ENCODE measurements at places on chromosomes 1 and 21.
A peak's percentile ranks its signal among the peaks of the same experiment; 100 is the strongest.

- peak; percentile 52 for DNase-seq
These were observed 54.8 kb upstream of the SOD1 start for GRCh38 chr21:31604591-31605190.

GRCh38 chr21:39363607-39364555, 15.0 kb upstream of the HMGN1 start:
- no peak for DNase-seq

DNA sequence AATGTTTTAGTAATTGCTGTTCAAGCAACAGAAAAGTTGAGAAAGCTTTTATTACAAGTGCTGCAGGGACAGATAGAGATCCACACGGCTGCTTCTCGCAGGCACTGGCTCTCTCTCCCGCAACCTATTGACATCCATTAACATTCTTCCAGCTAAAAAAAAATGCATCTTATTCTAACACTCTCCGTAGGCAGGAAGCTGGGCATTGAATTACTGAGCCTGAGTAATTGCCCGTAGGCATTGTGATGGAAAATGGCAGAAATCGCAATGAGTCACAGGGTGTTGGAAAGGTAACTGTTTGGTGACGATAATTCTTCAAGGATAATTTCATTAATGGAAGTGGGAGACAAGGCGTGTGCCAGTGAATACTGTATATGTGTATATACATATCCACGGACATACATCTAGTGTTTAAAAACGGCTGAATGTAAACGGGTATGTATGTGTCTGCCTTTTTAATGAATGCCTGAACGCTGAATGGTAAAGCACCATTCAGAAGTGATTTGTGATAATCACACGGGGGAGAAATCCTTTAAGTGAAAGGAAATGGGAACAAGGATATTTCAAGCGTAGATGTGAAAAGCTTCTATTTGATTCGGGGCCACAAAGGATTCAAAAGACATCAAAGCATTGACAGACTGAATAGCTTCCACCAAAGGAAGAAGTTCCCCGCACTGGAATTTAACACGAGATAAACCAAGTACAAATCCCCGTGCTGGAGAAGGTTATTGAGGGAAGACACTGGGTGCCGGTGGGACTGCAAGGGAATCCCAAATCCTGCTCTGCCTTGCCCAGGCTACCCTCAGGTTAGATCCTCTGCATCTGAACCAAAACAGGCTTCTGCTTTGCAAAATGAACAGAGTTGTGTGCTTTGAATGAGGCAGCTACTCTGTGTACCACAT, 567.2 kb downstream of the NPHP4 start:
- DNase-seq: no peak

GRCh38 chr1:15876357-15877055, 29.0 kb downstream of the SPEN start:
- DNase-seq: peak; percentile 33

- no peak for DNase-seq
These were observed 9.4 kb upstream of the NEK2 start for GRCh38 chr1:211684791-211685190.

DNA sequence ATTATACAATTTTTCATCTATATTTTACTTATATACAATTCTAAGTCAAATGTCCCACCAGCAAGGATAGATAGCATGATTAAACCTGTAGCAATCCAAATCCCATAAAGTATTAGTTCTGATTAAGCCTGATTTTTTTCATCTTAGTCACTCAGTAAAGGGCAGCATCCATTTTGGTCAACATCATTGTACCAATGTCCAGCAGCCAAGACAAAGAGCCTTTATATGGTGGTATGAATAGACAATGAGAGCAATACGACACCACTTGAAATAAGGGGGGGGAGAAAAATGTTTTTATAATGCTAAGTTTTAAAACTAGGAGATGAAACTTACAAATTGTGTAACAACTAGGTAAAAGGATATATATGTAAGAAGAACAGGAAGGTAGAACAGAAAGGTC, 7.4 kb downstream of the ZNF644 start:
- no peak for DNase-seq

DNA sequence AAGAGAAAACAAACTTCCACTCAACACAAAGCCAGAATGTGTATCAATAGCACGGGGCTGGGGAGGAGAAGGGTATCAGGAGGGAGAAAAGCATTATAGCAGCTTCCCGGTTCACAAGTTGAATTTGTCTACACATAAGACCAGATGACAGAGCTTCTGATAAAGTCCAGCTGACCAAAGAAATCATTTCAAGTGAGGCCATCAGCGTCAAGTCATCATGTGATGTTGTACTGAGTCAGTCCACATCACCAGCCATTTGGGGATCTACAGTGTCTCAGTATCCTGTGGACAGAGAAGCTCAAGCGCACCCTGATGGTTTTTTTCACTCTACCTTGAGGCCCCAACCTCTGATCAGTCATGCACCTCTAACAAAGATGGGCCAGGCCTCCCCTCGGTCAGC, 33.0 kb downstream of the SETD4 start:
- no peak for DNase-seq

GRCh38 chr21:45161038-45161945, 86.9 kb downstream of the ADARB1 start:
- no peak for DNase-seq

DNA sequence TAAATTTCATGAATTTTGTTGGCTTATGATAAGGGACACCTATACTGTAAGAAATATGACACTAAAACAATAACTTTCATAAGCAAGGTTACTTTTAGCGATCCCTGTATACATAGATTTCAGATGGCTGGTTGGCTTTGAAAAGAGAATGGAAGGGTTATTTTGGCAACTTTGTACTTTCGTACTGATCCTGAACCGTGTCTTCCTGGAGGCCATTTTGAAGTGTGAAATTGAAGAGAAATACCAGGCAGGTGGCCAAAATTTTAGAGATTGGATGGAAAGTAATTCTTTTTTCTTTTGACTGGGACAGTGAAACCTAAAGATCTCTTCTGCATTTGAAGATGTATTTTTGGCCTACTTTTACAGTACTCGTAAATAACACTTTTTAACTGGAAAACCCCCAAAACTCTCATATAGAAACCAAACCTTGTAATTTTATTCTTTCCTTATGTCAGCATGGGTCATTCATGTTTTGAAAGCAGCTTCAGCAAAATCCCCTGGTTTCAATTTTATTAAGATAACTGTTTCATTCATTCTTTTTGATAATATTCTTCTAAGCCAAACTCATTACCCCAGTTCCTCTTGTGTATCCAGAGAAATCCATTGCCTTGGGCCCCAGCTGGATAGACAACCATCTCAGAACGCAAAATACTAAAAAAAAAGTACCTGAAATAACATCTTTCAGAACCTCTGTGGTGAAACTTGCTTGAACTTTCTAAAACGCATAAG, 38.4 kb upstream of the ZNF281 start:
- no peak for DNase-seq

GRCh38 chr1:42085596-42085995, 67.6 kb upstream of the GUCA2B start:
- DNase-seq: no peak

- no peak for DNase-seq
These were observed 56.8 kb downstream of the SIK1 start for GRCh38 chr21:43370091-43370658.

DNA sequence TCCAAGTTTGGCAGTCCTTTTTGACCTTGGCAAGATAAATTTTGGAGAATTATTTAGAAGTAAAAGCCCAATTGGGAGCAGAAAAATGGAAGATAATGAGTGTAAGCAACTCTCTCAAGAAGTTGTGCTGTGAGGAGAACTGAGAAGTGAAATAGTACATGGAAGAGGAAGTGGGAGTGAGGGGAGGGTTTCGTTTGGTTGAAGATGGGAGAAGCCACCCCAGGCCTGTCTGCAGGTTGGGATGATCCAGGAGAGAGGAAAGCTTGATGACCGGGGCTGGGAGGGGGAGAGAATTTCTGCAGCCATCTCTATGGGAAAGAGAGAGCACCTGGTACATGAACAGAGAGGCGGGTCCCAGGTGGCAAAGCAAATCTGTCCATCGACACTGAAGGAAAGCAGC, 8.6 kb upstream of the RCAN1 start:
- no peak for DNase-seq

GRCh38 chr21:46121286-46122221, 23.6 kb downstream of the COL6A2 start:
- no peak for DNase-seq

GRCh38 chr1:217494767-217495166, 136.1 kb downstream of the GPATCH2 start:
- DNase-seq: no peak

DNA sequence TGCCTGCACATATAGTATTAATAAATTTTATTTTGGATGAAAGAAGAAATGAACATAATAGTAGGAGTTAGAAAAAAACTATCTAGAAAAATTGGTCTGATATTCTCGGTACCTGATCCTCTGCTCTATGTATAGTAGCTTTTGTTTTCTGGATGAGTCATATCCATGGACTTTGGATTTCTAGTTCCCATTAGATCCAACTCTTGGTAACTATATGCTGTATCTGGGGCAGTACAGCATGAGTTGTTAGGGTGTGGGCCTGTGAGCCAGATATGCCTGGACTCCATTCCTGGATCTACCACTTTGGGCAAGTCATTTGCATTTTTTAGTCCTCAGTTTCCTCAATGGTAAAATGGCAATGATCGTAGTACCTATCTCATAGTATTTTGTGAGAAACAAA, 372.2 kb upstream of the PKN2 start:
- no peak for DNase-seq

DNA sequence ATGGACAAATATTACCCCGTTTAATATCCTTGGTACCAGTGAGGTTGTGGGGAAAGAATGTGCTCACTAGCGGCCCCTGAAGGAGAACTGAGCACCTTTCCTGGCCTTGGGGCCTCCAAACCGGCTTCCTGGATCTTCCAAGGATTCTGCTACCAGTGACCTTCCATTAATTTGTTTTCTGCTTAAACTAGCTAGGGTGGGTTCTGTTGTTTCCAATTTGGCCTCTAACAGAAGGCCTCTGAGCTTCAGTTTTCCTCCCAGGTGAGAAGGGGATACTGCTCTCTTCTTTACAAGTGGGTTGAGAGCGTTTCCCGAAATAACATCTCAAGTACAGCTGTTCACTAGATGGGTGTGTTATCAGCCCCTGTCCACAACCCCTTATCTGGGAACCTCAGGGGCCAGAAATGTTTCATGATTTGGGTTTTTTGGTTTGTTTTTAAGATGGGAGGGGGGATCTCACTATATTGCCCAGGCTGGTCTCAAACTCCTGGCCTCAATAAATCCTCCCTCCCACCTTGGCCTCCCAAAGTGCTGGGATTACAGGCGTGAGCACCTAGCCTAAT, 16.9 kb upstream of the IFNGR2 start:
- DNase-seq: no peak

- no peak for DNase-seq
These were observed 22.7 kb downstream of the COL6A2 start for GRCh38 chr21:46120301-46121285.

DNA sequence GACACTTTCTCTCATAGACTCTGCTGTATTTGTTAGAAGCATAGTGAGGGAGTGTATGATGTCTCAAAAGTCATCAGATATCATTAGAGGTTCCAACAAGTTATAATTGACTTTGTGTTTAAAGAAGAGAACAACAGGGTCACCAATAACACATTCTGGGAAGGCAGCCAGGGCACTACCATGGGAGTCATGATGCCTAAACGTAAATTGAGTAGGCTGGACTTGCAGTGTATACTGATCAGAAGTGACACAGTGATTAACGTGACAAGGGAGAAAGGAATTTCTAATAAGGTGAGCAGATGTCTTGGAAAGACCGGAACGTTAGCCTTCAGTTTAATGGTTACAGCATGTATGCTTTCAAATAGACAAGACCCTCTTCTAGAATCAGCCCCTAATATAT, 973.2 kb downstream of the NCAM2 start:
- DNase-seq: no peak

DNA sequence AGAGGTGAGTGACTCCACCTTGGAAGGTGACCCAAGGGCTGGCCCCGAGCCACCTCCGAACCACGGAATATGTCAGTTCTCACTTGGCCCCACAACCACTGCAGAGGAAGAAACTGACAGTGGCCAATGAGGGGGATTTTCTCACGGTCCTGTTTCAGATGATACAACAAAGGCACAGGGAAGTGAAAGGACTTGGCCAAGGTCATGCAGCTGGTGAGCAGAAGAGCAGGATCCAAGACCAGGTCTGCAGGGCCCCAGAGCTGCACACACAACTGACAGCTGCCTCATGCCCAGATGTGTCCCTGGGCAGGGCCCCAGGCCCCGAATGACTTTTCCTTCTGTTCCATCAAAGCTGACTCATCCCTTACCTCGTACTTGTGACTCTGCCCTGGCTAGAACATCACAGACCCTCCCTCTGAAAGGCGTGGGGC, 25.8 kb upstream of the EVA1B start:
- no peak for DNase-seq
